ENCODE measurements at places on chromosomes 1 and 21. TPM values are rescaled to one million over a fixed set of nuclear protein-coding genes. Genes with fewer than 3 reads are reported as not detected.

DNA sequence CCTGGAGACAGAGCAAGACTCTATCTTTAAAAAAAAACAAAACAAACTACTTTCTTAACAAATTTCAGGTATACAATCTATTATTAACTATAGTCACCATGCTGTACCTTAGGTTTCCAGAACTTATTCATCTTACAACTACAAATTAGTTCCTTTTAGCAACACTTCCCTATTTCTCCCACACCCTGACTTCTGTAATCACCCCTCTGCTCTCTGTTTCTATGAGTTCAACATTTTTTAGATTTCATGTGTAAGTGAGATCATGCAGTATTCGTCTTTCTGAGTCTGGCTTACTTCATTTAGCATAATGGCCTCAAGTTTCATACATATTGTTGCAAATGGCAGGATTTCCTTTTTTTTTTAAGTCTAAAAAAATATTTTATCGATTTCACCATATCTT, 77.9 kb upstream of the LPGAT1 start:
- no peak overlapping the region for H3K4me3 ChIP-seq
- H3K4me1 ChIP-seq, result no peaks in the 10 kb centered on the region
- H3K27ac ChIP-seq, result no peak overlapping the region

CELA3B gene
- polyA plus RNA-seq, result not detected

DNA sequence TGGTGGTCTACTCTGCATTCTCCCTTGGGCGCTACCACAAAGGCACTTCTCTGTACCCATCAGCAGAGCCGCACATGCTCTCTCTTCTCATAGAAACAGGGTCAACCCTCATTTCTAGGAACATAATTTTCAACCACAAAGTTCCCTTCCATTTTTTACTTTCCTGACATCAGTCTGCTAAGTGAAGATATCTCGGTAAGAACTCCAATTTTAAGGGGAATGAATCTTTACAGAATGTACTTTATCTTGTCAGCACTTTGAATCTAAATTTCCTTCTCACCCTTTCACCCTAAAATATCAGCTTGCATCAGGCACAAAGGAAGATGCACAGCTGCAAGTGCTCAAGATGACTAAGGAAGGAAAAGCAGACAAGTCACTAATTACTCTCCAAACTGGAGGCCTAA, 545.9 kb downstream of the SMYD3 start:
- DNase-seq, result no peak
- H3K27me3 ChIP-seq, result no peaks in the 10 kb centered on the region
- peaks cover 4% of the 10 kb centered on the region for H3K4me1 ChIP-seq
- H3K4me3 ChIP-seq, result no peak overlapping the region

DNA sequence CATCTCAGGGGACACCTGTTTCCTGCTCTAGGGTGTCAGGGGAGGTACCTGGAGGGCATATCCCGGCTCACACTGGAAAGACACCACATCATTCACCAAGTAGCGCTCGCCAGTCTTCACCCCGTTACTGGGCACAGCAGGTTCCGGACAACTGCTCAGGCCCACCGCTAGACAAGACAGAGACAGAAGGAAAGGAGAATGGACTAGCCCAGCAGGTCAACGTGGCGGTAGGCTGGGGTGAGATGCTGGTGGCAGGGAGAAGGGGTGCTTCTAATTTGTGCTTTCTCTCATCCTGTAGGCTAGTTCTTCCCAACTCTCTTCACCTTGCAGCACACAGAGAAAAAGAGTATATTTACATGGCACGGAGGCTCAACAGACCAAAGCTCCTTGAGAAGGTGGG, 145.0 kb downstream of the ZSCAN20 start:
- H3K36me3 ChIP-seq, result no peaks in the 10 kb centered on the region
- no peak overlapping the region for H3K4me3 ChIP-seq
- no peak overlapping the region for H3K27ac ChIP-seq
- H3K27me3 ChIP-seq, result no peaks in the 10 kb centered on the region

RGS18 gene
- polyA plus RNA-seq, result 0.42 TPM

RORC gene
- 0.48 TPM for polyA plus RNA-seq

- peaks cover under 1% of the 10 kb centered on the region for H3K4me1 ChIP-seq
- H3K4me3 ChIP-seq, result no peak overlapping the region
- no peaks in the 10 kb centered on the region for H3K36me3 ChIP-seq
- H3K27ac ChIP-seq, result no peak overlapping the region
- no peaks in the 10 kb centered on the region for H3K27me3 ChIP-seq
These were observed 24.9 kb upstream of the ATP1B1 start for GRCh38 chr1:169081503-169082123.

GRCh38 chr1:45305231-45305630, 21.5 kb upstream of the HPDL start:
- H3K36me3 ChIP-seq, result no peaks in the 10 kb centered on the region
- H3K27me3 ChIP-seq, result no peaks in the 10 kb centered on the region
- H3K4me1 ChIP-seq, result no peaks in the 10 kb centered on the region
- H3K27ac ChIP-seq, result no peak overlapping the region

TMEM51 gene
- 19.4 TPM for polyA plus RNA-seq

DNA sequence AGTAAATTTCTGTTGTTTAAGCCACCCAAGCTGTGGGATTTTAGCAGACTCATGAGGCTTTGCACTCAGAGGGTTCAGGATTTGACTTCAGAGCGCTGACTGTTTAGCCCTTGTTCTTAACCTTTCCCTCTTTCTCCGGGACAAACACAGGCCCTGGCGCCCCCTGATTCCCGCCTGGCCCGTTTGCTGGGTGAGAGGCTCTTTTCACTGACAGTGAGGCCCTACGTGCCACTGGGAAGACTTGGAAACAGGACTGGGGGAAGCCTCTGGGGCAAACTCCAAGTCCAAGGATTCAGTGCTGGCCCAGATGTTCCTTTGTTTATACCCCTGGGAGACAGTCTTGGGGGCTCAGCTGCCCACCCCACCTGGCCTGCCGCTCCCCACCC, 11.7 kb upstream of the TRIM63 start:
- no peak overlapping the region for H3K4me3 ChIP-seq
- H3K27ac ChIP-seq, result no peak overlapping the region
- DNase-seq, result no peak
- no peaks in the 10 kb centered on the region for H3K4me1 ChIP-seq
- no peaks in the 10 kb centered on the region for H3K36me3 ChIP-seq

GRCh38 chr1:94094469-94095111, 26.4 kb downstream of the ABCA4 start:
- H3K36me3 ChIP-seq, result no peaks in the 10 kb centered on the region
- peak overlapping the region; percentile 78 for H3K27ac ChIP-seq
- H3K4me1 ChIP-seq, result peaks cover 35% of the 10 kb centered on the region
- H3K27me3 ChIP-seq, result no peaks in the 10 kb centered on the region
- peak; percentile 66 for DNase-seq

GRCh38 chr1:24027838-24028468, 47.8 kb upstream of the SRSF10 start:
- H3K36me3 ChIP-seq, result no peaks in the 10 kb centered on the region
- no peak overlapping the region for H3K27ac ChIP-seq
- no peaks in the 10 kb centered on the region for H3K27me3 ChIP-seq
- H3K4me3 ChIP-seq, result no peak overlapping the region
- no peak for DNase-seq

DNA sequence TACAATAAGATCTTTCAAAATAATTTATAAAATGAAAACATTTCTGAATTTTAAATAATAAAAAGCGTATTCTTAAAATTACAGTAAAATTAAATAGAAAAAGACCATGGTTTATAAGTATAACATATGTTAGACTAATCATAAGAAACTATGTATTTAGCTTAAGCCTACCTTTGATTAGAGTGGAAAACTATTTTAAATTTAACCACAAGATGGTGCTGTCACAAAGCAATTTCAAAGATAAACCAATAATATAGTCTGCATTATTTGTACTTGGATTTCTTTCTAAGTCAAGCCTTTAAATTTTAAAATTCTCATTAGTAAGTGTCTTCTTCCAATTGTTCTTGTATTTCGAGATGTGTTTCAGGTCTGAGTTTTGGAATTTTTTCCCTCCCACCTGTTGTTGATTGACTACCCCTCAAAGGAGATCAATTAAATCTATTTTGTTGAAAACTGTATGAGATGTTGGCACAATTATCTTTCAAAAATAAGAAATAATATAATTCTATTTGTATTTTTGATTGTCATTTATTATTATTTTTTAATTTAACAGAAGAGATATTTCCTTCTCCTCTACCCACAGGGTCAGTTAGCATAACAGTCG, 459.8 kb downstream of the KCNT2 start:
- H3K36me3 ChIP-seq, result no peaks in the 10 kb centered on the region
- H3K27me3 ChIP-seq, result no peaks in the 10 kb centered on the region
- H3K4me1 ChIP-seq, result no peaks in the 10 kb centered on the region
- no peak overlapping the region for H3K4me3 ChIP-seq

Measured in ovary (tissue), 10 donors.